Hepatic stellate cell (primary cell): ENCODE measurements at places on chromosomes 13 and 19.

- DNase-seq = peak; percentile 68
Measured at GRCh38 chr19:2455851-2456570, 748 bp downstream of the LMNB2 start.

- no peak for DNase-seq
Measured at GRCh38 chr13:109804654-109805053, 18.3 kb upstream of the IRS2 start.

- no peak for DNase-seq
Measured at GRCh38 chr13:49533591-49534269, 38.0 kb downstream of the PHF11 start.

DNA sequence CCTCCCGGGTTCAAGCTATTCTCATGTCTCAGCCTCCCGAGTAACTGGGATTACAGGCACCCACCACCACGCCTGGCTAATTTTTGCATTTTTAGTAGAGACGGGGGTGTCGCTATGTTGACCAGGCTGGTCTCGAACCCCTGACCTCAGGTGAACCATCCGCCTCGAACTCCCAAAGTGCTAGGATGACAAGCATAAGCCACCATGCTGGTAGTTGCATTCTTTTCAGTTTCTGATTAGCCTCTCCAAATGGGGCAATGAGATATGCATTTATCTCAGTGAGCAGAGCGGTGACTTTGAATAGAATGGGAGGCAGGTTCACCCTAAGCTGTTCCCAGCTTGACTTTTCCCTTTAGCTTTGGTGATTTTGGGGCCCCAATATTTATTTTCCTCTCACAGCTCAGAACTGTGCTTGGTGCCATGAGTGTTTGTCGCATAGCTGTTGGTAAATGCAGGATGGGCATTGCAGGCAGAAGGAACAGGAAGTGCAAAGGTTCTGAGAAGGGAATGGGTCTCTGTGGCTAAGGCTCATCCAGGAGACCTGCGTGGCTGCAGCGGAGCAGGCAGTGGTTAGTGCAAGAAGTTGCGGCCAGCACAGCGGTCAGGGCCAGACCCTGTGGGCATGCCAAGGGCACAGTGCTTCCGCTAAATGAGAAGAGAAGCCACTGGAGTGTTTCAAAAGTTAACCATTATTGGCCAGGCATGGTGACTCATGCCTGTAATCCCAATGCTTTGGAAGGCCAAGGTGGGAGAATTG is 20.7 kb downstream of the LYPD3 start:
- DNase-seq = no peak

DNA sequence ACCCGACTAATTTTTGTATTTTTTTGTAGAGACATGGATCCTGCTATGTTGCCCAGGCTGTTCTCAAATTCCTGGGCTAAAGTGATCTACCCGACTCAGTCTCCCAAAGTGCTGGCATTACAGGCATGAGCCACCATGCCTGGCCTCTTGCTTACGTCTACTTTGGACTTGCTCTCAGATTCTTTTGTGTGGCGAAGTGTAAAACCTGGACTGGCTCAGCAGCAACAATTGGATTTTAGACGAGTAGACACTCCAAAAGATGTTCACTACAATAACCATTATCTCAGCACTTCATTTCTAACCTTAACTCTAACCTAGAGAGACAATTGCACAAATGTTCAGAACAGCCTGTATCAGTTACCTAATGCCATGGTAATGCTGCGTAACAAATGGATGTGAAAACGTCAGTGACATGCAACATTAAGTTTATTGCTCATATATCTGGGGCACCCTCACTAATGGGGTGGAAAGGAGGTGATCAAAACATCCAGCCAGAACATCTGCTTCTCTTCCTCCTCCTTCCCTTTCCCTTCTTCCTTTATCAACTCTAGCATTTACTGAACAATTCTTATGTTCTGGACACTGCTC is 124.9 kb upstream of the MRI1 start:
- no peak for DNase-seq

DNA sequence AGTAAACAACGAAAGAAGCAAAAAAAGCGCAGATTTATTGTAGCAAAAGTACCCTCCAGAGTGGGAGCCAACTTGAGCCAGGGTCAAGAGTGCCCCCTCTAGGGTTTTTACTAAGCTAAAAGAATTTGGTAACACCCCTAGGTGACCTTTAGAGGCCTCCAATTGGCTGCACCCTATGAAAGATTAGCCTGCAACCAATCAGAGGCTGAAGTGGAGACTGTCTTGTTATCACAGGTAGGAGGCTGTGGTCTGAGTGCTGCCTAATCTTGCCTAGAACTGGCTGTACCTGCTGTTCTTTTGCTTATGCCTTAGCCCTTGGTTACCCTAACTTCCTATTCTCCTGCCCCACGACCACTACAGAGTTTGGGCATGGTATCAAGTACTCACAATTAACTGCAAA is 38.3 kb downstream of the ANKRD10 start:
- no peak for DNase-seq

GRCh38 chr19:42422901-42423461 is 4.2 kb downstream of the LIPE start:
- peak; percentile 64 for DNase-seq

GRCh38 chr13:27199211-27199610 is 27.6 kb upstream of the USP12 start:
- no peak for DNase-seq

DNA sequence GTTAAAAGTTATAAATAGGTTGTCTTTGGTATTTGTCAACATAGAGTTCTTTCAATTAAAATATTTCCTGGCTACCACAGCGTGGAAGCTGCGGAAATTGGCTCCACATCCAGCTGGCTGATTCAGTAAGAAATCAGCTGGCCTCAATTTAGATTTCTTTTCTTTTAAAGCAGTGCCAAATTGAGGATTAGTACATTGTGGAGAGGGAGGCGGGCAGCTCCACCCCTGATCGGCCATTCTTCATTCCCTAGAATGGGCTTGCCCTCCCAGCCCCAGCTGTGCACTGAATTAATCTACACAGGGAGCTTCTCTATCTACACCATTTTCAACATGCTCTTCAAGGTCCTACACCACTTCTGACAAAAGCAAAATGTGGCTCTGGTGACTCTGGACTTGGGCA is 624.8 kb downstream of the DACH1 start:
- no peak for DNase-seq

GRCh38 chr19:13298565-13299481 is 148.6 kb downstream of the IER2 start:
- no peak for DNase-seq

DNA sequence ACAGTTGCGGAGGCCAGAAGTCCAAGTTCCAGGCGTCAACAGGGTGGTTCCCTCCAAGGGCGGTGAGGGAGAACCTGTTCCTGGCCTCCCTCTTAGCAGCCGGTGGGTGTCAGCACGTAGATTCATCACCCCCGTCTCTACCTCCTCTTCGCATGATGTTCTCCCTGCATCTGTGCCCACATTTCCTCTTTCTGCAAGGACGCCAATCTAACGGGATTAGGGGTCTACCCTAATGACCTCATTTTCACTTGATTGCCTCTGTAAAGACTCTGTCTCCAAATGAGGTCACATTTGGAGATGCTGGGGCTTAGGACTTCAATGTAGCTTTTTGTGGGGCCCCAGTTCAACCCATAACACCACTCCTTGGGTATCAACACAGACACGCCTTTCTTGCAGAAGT is 38.5 kb downstream of the DPF1 start:
- no peak for DNase-seq

DNA sequence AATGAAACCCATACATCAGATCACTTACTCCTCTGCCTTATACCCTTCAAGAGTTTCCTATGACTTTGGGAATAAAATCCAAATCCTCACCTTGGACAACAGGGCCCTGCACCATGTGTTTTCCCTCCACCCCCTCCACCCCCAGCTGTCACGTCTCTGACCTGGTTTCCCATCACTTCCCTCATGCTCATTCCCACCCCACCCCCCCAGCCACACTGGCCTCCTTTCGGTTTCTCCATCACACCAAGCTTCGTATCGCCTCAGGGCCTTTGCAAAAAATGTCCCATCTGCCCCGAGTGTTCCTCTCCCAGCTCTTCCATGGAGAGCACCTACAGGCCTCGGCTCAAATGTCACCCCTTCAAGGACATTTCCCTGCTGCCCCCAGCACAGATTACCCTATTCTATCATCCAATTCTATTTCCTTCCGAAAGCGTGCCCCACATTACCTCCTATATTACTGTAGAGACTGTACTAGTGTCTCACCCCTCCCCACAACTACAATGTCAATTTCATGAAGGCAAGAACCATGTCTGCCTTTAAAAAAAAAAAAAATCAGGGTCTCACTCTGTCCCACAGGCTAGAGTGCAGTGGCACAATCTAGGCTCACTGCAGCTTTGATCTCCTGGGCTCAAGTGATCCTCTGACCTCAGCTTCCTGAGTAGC is 16.8 kb upstream of the FFAR2 start:
- DNase-seq = no peak

DNA sequence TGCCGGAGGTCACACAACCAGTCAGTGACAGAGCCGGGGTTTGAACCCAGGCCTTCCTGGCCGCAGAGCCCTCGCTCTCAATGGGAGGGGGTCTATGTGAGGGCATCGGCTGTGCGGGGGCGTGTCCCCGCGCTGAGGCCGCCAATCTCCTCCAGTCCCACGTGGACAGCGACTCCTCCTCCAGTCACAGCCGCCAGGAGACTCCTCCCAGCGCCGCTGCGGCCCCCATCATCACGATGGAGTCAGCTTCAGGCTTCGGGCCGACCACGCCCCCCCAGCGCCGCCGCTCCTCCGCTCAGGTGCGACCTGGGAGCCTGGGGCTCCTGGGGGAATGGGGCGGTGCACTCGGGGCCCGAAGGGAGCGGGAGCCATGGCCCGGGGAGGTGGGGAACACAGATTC is 6.0 kb downstream of the SPRED3 start:
- DNase-seq = no peak

- DNase-seq = no peak
Measured at GRCh38 chr19:56111601-56112312, 9.3 kb downstream of the ZNF787 start.

- DNase-seq = no peak
Measured at GRCh38 chr13:49214917-49215376, 5.2 kb upstream of the MLNR start.

GRCh38 chr13:90640976-90641375 is 706.5 kb upstream of the MIR17HG start:
- DNase-seq = no peak

- DNase-seq = no peak
Measured at GRCh38 chr13:73693215-73693614, 441.0 kb downstream of the KLF12 start.

GRCh38 chr19:58083021-58083420 is 15.0 kb downstream of the ZSCAN18 start:
- no peak for DNase-seq

- DNase-seq = no peak
Measured at GRCh38 chr13:33787051-33787591, 30.8 kb upstream of the RFC3 start.

GRCh38 chr13:110665491-110666254 is 40.2 kb downstream of the CARS2 start:
- no peak for DNase-seq

DNA sequence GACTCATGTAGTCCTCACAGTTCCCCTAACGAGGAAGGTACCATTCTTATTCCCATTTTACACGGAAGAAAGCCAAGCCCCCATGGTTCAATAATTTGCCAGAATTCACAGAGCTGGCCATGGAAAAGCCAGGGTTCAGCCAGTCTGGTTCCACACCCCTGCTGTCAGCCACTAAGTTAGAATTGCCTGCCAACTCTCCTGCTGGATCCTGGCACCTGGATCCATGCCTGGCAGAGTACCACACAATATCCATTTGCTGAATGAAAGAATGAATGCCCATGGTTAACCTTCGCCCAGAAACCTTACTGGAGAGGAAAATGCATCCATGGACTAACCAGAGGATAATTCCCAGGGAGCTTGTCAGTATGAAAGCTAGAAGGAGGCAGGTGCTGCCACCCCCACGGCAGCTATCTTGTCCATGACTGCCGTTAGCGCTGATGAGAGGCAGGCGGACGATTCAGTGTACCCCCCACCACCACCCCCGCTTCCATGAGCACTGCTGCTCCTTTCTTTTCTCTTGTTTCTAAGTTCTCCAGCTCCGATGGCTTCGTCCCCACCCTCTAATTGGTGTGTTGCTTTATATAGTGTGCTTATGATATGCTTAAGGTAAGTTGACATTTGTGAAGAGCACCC is 114.5 kb downstream of the SLC7A1 start:
- no peak for DNase-seq

DNA sequence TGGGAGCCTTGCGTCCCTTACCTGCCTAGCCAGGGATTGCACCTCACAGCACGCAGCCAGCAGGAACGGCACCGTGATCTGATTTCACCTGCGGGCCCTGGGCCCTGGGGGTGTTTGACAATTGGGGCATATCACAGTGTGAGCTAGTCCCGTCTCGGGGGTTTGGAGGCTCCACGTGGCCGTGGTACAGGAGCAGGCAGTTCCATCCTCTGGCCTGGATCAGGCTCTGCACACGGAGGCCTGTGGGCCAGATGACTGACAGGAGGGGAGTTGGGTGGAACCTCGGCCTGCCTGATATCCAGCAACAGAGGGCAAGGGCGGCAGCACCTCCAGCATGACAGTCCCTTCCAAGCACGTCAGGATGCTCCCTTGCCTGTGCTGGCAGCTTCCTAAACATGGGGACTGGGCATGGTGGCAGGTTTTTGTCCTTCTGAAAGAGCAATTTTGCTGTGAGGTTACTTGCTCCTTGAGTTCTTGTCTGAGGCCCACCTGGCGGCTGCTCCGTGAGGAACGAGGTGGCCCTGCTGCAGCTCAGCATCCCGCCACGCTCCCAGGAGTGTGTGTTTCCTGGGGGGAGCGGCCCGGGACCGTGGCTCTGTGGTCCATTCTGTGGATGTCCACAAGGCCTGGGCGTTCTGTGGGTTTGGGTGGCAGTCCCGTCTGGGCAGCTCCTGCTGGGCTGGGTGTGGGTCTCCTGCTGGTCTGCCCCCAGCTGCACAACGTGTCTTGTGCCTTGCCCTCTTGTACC is 6.3 kb upstream of the RPS15 start:
- DNase-seq = no peak

DNA sequence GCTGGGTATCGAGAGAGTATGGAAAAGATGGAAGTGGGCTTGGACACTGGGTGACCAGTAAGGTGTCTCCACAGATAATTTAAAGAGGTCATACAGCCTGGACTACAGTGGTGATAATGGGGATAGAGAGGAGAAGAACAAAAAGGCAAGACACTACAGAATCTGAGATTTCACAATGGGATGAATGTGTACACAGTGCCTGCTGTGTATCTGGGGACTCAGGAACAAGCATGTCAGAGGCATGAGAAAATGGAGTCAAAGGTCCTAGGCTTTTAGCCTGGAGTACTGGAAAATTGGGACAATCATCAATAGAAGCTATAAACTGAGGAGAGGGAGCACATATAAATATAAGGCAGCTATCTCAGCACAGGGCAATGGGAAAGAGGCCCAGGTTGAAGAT is 69.4 kb downstream of the TSC22D1 start:
- no peak for DNase-seq

- peak; percentile 0 for DNase-seq
Measured at GRCh38 chr13:90868321-90868920, 479.1 kb upstream of the MIR17HG start.

GRCh38 chr13:51322826-51323225 is 16.7 kb upstream of the SERPINE3 start:
- no peak for DNase-seq

GRCh38 chr19:39388657-39389056 is 2.2 kb downstream of the PAF1 start:
- DNase-seq = no peak

- no peak for DNase-seq
Measured at GRCh38 chr13:31950111-31950815, 81.3 kb upstream of the FRY start.

- no peak for DNase-seq
Measured at GRCh38 chr19:13020002-13020414, 24.7 kb downstream of the NFIX start.
